ENCODE measurements at places on chromosomes 5 and 9.

- no peak for DNase-seq
Observed at GRCh38 chr5:115289104-115289503, 7.3 kb downstream of the CCDC112 start.

- DNase-seq = no peak
Observed at GRCh38 chr5:76527685-76528161, 95.5 kb downstream of the F2RL2 start.

- DNase-seq = no peak
Observed at GRCh38 chr5:158857371-158857770, 242.3 kb downstream of the EBF1 start.

- DNase-seq = no peak
Observed at GRCh38 chr9:71647094-71647591, 121.2 kb downstream of the CEMIP2 start.

DNA sequence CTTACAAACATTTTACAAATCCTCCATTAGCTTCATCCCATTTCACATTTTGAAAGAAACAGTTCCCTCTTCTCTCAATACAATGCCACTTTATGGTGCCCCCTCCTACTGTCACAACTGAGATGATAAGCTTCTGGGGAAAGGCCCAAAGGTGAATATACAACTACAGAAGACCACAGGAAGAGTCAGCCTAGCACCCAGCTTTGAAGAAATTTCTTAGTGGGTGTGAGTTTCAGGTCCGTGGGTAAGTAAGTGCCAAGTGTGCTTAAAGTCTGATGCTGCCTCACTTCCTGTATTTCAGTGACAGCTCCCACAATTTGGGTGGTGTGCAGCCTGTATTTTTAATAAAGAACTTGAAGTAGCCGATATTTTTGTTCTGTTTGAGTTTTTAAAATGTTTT, 68.1 kb downstream of the ARHGEF28 start:
- DNase-seq = no peak

GRCh38 chr5:96256795-96257470, 176.1 kb downstream of the PCSK1 start:
- DNase-seq = no peak

GRCh38 chr5:102115736-102116135, 180.3 kb downstream of the SLCO4C1 start:
- DNase-seq = no peak

- no peak for DNase-seq
Observed at GRCh38 chr5:3466392-3466791, 129.2 kb upstream of the IRX1 start.

GRCh38 chr5:32446630-32447029, 2.1 kb upstream of the ZFR start:
- no peak for DNase-seq

Data from activated CD4-positive, alpha-beta T cell treated with anti-CD3 and anti-CD28 coated beads, Interleukin-2, amount 50 U/mL, for 48 hours (primary cell).